ENCODE measurements at places on chromosomes 12 and 14. TPM values are rescaled to one million over a fixed set of nuclear protein-coding genes. Genes with fewer than 3 reads are reported as not detected.

DNA sequence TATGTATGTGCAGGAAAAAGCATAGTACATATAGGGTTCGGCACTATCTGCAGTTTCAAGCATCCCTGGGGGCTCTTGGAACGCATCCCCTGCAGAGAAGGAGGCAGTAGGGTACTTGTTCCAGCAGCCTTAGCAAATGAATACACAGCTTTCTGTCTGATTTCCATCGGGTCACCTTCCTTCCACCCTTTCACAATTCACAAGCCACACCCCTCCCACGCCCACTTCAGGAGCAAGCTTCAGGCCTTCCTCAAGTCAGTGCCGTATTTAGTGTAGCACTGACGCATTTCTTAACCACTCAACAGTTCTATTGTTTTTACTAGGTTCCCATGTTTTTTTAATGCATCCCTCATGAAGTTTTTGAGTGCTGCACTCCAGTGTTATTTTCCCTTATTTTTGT lies 64.2 kb downstream of the CLMN start:
- DNase-seq, result peak; percentile 98

DNA sequence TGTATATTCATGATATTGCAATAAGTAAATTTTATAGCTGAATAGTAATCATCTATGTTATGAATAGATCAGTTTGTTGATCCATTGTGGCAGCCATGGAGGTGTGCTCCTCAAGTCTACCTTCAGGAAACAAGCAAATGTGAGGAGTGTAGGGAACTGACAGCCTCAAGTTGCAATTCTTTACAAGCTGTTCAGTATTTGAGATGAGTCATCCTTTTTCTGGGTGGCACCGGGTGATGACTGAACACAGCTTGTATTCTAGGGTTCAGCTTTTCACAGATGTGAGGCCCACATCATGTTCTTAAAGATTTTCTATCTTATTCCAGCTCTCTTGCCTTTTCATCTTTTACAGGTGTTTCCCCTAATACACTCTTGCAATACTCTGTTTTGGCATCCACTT lies 452.4 kb downstream of the KCNH5 start:
- no peak for DNase-seq

GRCh38 chr12:26471560-26471959 lies 276.2 kb downstream of the SSPN start:
- no peak for DNase-seq

DNA sequence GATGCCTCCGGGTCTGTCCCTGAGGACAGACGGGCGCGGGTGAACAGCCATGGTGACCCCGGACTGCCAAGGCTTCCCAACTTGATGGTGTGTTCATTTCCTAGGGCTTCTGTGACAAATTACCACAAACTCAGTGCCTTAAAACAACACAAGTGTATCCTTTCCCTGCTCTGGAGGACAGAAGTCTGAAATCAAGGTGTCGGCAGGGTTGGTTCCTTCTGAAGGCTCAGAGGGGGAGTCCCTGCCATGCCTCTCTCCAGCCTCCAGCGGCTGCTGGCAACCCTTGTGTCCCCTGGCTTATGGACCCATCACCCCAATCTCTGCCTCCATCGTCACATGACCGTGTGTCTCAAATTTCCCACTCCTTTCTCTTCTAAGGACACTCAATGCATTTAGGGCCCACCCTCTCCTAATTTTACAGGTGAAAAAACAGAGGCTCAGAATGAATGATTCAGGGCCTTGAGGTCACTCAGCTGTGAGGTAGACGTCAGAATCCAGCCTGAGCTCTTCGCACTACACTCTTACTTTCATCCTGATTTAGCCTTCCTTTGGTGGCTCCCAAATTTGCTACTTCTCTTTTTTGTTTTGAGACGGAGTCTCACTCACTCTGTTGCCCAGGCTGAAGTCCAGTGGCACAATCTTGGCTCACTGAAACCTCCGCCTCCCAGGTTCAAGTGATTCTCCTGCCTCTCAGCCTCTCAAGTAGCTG lies 45.4 kb downstream of the VCPKMT start:
- DNase-seq, result no peak

DNA sequence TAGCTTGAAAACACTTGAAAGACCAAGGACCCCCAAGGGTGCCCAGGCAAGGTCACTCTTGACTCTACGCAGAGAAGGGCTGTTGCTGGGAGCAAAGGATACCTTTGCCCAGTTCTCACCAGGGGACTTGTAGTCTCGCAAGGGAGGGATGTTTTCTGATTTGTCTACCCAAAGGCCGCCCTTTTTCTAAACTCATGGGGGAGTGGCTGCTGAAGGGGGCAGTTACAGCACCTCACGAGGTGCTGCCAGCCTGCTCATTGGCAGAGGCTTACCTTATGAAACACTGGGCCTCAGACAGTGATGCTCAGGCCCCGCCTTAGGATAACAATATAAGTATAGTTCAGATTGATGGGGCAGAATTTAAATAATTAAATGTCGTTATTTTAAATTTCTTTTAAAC lies 107.0 kb downstream of the ETV6 start:
- DNase-seq, result no peak

DNA sequence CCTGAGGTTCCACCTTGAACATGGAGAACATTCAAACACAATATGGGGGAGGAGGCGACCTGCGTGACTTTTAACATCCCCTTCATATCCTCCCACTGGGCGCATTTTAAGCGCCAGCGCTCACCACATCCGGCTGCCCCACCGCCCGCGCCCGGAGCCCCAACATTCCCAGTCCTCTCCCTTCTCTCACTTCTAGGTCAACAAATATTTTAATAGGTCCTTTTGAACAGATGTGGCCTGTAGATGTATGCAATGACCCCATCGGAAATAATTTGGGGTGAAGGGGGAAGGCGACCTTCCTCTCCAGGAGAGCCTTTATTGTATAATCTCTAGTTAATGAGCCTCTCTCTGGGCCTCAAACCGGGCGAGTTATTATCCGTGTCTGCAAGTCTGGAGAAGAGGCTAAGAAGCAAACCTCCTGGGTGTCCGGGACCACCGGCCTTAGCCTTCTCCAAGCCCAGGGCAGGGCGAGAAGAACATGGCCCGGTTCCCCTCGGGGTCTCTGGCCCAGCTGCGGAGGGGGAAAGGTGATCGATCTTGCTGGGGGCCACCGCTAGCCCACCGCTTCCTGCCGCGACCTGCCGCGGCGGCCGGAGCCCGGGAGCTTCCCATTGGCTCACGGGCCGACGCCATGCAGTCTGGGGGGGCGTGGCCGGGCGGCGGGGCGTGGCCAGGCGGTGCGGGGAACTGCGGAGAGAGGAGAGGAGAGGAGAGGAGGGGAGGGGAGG lies 83.2 kb upstream of the HMGA2 start:
- DNase-seq, result peak; percentile 74

DNA sequence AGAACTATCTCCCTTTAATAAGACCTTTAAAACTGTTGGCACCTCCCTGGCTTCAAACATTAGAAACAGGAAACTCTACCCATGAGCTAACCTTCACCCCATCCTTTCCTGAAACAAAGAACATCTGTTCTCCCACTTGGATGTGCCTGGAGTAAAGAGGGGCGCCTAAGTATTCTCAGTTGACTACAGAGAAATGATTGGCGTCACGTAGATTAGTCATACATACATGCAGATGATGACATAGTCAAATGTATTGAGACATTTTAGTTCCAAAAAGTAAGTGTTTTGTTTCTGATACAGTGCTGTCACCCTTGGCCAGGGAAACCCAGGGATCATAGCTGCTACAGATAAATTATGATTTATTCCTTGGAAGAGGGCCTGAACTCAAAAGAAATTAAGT lies 260.0 kb upstream of the PLEKHG7 start:
- DNase-seq, result no peak

- DNase-seq, result no peak
These were observed 70.4 kb downstream of the TBK1 start for GRCh38 chr12:64522316-64522715.

DNA sequence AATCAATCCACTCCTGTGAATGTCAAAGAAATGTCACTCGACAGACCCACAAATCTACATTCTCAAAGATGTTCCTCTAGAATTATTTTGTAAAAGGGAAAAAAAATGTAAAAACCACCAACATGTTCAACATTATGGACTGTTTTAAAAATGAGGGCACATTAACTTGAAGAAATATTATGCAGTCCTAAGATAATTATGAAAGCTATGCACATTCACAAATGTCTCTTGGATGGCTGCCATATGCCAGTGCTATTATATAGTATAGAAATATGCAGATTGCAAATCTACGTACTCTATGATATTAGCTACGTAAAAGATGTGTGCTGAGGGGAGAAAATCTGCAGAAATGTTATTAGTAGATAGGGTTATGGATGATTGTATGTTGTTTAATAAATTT lies 334.2 kb downstream of the BMP4 start:
- no peak for DNase-seq

- no peak for DNase-seq
These were observed 225.7 kb downstream of the TMTC2 start for GRCh38 chr12:82912406-82912805.

DNA sequence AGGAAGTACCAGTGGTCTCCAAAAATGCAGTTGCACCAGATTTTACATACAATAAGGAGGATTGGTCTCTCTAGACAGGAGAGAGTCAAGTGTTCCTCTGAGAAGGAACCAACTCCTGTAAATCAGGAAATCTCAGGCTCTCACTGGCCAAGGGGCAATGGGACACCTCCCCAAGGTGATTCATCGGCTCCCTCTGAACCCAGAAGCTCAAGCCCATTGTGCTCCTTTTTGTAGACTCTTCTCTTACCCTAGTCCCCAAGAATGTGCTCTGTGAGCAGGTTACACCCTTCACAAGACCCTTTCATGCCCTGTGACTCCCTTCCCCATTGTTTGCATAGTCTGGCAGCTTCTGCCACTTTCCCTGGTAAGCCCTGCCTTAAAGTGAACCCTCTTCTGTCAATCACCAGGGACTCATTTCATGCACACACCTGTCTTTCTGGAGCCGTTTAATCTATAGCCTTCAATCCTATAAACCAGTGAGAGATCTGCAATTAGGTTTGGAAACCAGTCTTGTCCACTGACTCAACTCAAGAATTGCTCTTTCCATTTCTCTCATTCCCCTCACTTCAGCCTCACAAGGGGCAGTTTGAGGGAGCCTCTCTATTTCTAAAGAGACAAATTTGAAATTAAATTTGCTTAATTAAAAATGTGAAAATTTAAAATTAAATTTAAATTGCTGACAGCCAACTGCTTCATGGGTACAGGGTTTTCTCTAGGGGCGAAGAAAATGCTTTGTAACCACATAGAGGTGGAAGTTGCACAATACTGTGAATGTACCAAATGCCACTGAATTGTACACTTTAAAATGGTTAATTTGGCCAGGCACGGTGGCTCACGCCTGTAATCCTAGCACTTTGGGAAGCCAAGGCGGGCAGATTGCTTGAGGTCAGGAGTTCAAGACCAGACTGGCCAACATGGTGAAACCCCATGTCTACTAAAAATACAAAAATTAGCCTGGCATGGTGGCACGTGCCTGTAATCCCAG lies 38.3 kb upstream of the LTA4H start:
- DNase-seq, result no peak

DNA sequence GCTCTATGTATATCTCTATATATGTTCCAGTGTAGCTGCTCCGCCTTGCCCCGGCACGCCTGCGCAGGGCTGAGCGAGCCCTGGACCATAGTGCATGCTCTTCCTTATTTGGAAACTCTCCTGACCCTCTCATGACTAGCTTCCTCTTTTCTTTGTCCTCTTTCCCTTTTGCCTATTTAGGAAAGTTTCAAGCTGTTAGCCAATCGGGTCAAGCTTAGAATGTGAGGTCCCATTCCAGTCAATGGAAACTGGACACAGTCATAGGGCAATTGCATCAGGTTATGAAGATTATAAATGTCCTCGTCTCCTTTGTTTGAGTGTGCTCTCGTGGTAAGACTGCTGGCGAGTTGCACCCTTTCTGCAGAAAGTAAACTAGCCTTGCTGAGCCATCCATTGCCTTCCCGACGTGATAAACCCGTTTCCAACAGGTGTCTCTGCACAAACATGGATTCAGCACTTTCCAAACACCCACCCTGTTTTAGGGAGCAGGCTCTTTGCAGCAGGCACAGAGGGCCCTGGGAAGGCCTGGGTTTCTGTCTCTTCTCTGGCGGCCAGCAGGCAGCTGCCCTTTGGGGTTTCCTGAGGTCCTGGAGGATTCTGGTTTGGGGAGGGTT lies 30.9 kb downstream of the CCDC92 start:
- DNase-seq, result no peak

- DNase-seq, result peak; percentile 39
These were observed 54.5 kb upstream of the MAX start for GRCh38 chr14:65156568-65157366.

GRCh38 chr12:57476993-57477709 lies 2.5 kb downstream of the ARHGAP9 start:
- no peak for DNase-seq

PTGER2 gene
- 0.56 TPM for total RNA-seq

EXOC3L4 gene
- 0.44 TPM for total RNA-seq

CLEC2A gene
- not detected for total RNA-seq

FGF23 gene
- not detected for total RNA-seq

TPH2 gene
- total RNA-seq, result not detected

CCDC196 gene
- not detected for total RNA-seq

GLIPR1L1 gene
- not detected for total RNA-seq

UBE3B gene
- total RNA-seq, result 72.5 TPM
